IMR-90 (cell line): ENCODE measurements at places on chromosomes 5 and 9.

DNA sequence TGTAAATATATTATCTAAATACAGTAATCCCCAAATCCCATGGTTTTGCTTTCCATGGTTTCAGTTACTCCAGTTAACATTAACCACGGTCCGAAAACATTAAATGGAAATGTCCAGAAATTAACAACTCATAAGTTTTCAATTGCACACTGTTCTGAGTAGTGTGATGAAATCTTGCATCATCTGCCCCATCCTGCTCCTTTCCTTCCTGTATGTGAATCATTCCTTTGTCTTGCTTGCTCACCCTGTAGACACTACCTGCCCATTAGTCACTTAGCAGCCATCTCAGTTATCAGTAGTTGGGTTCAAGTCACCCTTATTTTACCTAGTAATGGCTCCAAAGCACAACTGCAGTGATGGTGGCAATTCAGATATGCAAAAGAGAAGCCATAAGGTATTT, 1568.5 kb upstream of the WWC1 start:
- no peak for DNase-seq

- no peak for DNase-seq
Observed at GRCh38 chr5:172002840-172003512, 3.5 kb downstream of the FBXW11 start.

GRCh38 chr9:127828262-127829031, 25.8 kb downstream of the FPGS start:
- peak; percentile 51 for DNase-seq

GRCh38 chr9:81656004-81656403, 33.3 kb downstream of the TLE1 start:
- DNase-seq: no peak

- peak; percentile 82 for DNase-seq
Observed at GRCh38 chr5:14397717-14398116, 183.9 kb upstream of the OTULINL start.

- DNase-seq: no peak
Observed at GRCh38 chr5:88736494-88736893, 146.5 kb downstream of the MEF2C start.

GRCh38 chr5:55601628-55602027, 66.9 kb upstream of the PLPP1 start:
- DNase-seq: no peak

DNA sequence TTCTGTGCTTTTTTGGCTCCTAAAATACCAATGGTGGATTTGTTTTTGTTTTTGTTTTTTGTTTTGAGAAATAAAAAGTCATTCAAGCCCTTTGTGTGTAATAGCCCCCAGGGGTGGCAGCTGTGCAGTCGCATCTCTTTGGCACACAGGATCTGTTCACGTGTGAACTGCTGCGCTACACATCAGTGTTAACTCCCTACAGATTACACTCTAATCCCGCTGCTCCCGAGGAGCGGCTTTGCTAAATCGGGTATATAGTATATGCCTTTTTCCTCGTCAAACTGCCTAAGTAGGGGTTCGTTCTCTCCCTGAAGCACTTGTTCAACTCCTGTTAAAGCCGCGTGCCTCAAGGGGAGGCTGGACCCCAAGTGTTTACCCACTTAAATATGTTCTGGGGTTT, 22.3 kb downstream of the ZBTB34 start:
- DNase-seq: no peak

- no peak for DNase-seq
Observed at GRCh38 chr9:98529841-98530240, 178.9 kb downstream of the GABBR2 start.

GRCh38 chr9:133341369-133342068, 5.5 kb upstream of the SURF6 start:
- DNase-seq: no peak

- DNase-seq: no peak
Observed at GRCh38 chr9:2419347-2419746, 202.2 kb upstream of the VLDLR start.

DNA sequence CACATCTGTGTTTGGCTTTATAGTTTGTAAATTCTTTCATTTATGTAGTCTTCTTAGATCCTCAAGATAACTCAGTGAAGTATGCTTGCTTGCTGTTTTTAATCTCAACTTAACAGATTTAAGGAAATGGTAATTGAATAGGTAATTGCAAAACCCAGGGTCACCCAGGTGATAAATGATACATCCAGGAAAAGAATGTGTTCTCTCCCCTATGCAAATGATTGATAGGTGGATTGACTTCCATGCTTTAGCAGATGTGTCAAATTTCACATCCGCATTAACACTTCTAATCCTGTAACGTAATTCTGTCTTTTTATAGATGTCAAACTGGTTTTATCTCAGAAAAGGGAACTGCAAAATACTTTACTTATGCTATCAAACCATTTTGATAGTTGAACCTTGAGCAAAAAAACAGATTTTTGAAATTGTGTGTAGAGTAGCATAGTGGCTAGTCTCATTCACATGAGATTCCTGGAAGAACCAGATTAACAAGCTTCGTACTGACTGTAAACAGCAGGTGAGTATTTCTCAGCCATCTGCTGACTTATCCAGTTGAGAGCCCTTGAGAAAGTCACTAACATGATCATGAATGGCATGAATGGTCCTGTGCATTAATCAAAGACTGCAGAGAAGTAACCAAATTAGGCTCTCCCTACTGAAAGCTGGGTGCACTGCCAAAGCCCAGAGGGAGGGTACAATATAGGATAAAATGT, 86.7 kb upstream of the PAM start:
- no peak for DNase-seq

GRCh38 chr5:153584960-153585359, 94.5 kb downstream of the GRIA1 start:
- DNase-seq: no peak

GRCh38 chr5:96024683-96025475, 63.2 kb upstream of the ELL2 start:
- no peak for DNase-seq

GRCh38 chr9:131640438-131641137, 95.3 kb downstream of the PRRT1B start:
- DNase-seq: no peak
